ENCODE measurements at places on chromosomes 5 and 9.

DNA sequence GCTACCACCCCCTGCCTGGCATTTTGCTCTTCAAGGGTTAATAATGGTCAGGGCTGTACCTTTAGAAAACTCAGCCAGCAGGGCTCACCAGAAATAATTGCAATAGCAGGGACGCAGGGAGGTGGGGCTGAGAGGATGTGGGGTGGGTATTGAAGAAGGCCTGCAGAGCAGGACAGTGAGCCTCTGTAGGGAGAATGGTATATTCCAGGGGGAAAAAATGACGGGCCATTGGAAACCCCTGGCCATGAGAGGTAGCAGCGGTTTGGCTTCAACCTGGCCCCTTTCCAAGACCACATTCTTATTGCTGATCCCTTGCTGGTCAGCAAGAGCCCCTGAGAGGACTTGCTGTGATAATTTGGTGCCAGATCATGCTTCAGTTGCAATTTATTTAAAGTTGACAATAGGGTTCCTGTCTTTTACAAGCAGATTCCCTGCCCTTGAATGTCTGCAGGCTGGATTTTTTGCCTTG, 36.7 kb upstream of the CTNNA1 start:
- no peak for DNase-seq

- no peak for DNase-seq
Measured at GRCh38 chr5:127290946-127291693, 524 bp downstream of the MEGF10 start.

GRCh38 chr5:151493665-151494064, 46.3 kb downstream of the SLC36A1 start:
- no peak for DNase-seq

GRCh38 chr5:995318-995717, 13.3 kb upstream of the NKD2 start:
- no peak for DNase-seq

DNA sequence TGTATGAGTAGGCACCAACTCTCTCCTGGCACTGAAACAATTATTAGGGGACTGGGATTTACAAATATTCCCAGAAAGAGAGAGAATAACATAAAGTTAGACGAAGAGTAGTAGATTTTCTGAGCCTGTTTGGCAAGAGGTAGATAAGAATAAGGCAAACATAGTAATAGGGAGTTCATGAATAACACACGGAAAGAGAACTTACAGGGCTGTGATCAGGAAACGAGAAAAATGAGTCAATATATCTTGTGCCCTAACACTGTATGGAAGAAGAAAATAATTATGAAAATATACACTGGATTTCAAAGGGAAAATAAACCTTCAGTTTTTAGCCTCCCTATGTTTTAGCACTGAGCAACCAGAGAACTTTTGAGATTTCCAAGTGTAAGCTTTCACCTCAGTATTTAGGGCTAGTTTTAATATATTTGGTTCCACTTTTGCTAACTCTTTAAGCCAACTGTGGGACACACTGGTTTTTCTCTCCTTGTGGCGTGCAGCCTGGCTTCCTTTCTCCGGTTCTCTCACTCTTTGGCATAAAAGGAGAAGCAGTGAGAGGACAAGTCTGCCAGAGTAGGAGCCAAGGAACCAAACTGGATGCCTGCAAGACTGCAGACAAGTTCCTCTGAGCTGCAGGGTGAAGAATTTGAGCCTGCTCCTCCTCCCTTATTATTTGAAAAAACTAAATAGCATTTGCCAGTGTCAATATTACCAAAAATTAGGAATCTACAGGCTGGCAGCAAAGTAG, 6.6 kb upstream of the KCNN2 start:
- DNase-seq = no peak

DNA sequence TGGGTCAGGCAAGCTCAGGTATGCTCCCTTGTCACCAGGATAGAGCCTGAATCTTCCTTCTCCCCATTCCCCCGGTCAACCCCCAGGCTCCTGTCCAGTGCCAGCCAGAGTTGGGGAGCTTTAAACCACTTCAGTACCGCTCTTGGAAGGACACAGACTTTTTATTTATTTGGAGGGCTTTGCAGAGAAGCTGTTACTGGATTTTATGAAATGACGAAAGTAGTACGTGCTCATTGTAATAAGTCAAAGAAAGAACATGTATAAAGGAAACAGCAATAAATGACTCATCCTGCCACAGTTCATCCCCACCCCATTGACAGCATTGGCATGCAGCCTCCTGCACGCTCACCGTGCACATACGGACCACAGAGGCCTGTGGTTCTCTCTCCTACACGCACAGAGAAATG, 230.3 kb downstream of the AUH start:
- no peak for DNase-seq

GRCh38 chr9:29241320-29241719, 1668.0 kb upstream of the C9orf72 start:
- no peak for DNase-seq

GRCh38 chr9:78044189-78044588, 12.6 kb upstream of the GNAQ start:
- no peak for DNase-seq

- DNase-seq = no peak
Measured at GRCh38 chr5:14081791-14082190, 61.4 kb upstream of the TRIO start.

- DNase-seq = no peak
Measured at GRCh38 chr9:126799034-126799433, 5.8 kb upstream of the ZBTB43 start.

- no peak for DNase-seq
Measured at GRCh38 chr9:121233906-121234831, 32.5 kb upstream of the RAB14 start.

- DNase-seq = no peak
Measured at GRCh38 chr5:173245319-173246134, 10.5 kb upstream of the NKX2-5 start.

GRCh38 chr9:76459694-76460635, 983 bp downstream of the GCNT1 start:
- peak; percentile 54 for DNase-seq

GRCh38 chr5:37954561-37954960, 114.7 kb upstream of the GDNF start:
- no peak for DNase-seq

- no peak for DNase-seq
Measured at GRCh38 chr5:65382582-65382981, 99.1 kb downstream of the ADAMTS6 start.

DNA sequence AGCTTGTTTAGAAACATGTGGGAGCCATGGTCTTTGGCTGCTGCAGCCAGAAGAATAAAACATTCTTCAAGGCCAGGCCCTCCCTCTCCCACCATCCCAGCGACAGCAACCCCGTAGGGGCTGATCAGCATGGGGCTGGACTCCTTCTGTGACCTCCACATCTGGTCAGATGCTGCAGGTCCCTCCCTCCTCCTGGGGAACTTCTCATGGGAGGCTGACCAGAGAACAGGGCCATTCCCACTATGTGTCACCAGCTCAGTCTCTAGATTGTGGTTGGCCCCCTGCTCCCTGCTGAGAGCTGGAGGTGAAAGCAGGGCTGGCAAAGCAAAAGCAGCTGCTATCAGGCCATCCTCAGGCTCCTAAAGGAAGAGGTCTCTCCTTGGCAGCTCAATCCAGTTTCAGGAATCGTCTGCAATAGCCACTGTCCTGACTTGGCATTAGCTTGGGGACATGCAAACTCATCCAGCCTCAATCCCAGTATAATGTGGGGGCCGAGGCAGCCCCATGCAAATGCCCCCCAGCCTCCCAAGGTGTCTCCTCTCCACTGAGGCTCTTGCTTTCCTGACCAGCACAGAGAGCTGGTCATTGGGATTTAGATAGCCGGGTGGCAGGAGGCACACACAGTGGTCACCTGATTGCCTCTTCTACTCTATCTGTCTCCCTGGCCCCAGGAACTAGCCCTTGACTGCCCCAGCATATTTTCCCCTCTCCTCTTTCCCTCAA, 81.5 kb downstream of the NRG2 start:
- DNase-seq = no peak

GRCh38 chr5:79488058-79488457, 25.9 kb downstream of the HOMER1 start:
- DNase-seq = no peak

- DNase-seq = no peak
Measured at GRCh38 chr9:124330011-124330697, 72.4 kb downstream of the NEK6 start.

DNA sequence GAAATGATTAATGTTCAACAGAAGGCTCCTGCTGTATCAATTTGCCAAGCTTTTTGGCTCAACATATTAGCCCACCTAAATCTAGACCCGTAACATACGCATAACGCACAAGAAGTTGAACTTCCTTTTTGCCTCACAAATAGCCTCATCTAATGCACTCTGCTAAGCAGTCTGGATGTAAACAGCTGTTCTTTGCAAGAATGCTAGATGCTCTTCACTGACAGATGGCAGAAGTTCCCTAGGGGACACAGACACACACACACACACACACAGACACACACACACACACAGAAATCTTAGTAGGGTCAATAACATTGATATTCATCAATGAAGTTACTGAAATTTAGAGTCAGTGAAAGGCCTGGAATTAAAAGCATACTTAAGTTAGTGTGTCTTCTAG, 13.2 kb upstream of the PCA3 start:
- no peak for DNase-seq

GRCh38 chr5:143536364-143536763, 132.9 kb upstream of the NR3C1 start:
- no peak for DNase-seq

- DNase-seq = no peak
Measured at GRCh38 chr9:131685753-131686706, 53.8 kb downstream of the RAPGEF1 start.

DNA sequence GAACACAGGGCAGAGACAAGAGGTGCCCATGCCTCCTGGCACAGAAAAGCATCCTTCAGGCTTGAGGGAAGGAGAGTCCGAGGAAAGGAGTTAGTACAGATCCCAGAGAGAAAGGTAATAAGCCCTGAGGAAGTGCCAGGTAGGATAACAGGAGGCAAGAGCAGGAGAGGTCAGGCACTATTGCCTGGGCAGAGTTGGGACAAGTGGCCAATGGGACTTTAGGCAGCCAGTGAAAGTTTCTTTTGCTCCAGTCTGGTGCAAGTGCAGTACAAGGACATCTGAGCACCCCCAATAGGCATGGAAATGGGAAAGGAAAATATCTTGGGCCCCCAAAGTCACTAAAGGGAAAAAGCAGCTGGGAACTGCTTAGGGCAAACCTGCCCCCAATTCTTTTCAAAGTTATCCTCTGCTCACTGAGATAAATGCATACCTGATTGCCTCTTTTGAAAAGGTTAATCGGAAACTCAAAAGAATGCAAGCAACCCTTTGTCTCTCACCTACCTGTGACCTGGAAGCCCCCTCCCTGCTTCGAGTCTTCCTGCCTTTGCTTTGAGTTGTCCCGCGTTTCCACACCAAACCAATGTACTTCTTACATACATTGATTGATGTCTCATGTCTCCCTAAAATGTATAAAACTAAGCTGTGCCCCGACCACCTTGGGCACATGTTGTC, 46.5 kb downstream of the ELOVL7 start:
- no peak for DNase-seq

GRCh38 chr9:93505541-93506132, 52.3 kb upstream of the FAM120AOS start:
- DNase-seq = no peak

- no peak for DNase-seq
Measured at GRCh38 chr5:147348046-147348445, 113.2 kb downstream of the STK32A start.

GRCh38 chr5:180049185-180049548, 22.4 kb downstream of the RNF130 start:
- no peak for DNase-seq

GRCh38 chr5:111859031-111859430, 102.0 kb upstream of the NREP start:
- DNase-seq = no peak

- no peak for DNase-seq
Measured at GRCh38 chr5:10102706-10103497, 146.8 kb downstream of the ATPSCKMT start.

DNA sequence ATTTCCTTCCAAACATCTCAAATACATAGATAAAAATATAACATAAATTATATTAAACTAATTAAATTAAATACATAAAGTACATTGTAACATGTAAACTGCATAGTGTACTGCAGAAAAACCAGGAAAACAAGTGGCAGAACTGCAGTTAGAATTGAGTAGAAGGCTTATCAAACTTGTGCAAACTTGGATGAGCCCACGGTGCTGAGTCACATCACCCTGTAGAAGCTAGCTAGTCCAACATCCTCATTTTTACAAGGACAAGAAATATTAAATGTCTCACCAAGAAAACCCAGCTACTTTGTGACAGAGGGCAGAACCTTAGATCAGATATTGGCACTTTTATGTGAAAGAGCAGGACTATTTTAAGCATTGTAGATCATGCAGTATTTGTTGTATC, 807.9 kb upstream of the NUDT12 start:
- DNase-seq = no peak

DNA sequence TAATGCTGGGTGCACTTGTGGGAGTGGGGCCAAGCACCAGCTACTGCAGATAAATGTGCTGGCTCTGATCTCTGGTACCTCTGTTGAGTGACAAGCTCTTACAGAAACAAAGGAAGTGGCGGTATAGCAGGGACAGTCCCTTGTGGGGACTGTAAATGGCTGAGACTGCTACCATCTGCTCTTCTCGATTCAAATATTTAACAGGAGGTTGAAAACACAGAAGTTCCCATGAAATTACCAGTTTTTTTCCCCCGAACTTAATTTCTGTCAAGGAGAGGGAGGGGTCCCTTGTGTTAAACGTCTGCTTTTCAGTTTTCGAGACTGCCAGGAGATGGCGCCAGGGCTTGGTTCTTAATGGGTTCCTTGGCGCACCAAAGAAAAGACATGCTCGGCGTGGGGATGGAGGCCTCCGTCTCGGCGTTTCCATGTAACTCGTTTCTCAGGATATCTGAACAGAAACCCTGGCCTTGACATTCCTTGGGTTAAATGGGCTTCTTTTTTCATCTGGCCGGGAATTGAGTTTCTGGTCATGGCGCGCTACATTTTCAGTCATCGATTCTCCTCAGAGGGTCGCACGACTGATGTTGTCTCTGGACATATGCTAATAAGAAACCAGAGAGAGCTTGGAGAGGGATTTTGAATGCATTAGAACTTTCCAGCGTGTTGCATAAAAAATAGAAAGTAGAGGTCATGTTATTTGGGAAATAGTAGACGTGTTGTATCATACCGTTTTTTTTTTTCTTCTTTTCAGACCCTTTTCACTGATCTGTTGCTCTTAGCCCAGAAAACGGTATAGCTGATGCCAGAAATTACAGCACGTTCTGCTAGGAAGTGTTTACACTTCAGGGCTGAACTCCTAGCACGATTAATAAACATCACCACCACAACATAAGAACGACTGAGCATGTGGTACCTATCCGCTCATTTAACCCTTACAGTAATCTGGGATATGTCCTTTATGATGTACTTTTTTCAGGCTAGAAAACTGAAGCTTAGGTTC, 64.0 kb downstream of the CARTPT start:
- peak; percentile 84 for DNase-seq

- DNase-seq = no peak
Measured at GRCh38 chr5:159734366-159734765, 181.9 kb upstream of the ADRA1B start.

DNA sequence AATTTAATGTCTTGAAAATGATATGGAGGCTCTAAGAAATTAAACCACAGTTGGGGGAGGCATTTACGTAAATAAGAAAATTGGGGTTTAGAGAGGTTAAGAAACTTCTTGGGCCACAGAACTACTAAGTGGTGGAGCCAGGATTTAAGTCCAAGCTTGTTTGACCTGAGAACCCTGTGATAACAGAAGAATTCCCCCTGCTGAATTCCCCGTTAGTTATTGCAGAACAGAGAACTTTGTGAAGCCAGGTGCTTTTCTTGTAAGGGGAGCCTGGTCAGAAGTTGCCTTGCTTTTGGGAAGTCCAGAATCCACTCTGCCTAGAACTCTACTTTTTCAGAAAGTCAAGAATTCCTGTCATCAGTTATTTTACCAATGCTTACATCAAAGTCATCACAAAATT, 309.3 kb upstream of the SEMA6A start:
- DNase-seq = no peak
